SHP77 (cell line): ENCODE measurements at places on chromosomes 2 and 18.

- DNase-seq = no peak
Measured at GRCh38 chr18:75035928-75036327, 173.0 kb downstream of the PTGR3 start.

GRCh38 chr2:121709776-121710469 is 26.8 kb downstream of the NIFK start:
- DNase-seq = no peak

DNA sequence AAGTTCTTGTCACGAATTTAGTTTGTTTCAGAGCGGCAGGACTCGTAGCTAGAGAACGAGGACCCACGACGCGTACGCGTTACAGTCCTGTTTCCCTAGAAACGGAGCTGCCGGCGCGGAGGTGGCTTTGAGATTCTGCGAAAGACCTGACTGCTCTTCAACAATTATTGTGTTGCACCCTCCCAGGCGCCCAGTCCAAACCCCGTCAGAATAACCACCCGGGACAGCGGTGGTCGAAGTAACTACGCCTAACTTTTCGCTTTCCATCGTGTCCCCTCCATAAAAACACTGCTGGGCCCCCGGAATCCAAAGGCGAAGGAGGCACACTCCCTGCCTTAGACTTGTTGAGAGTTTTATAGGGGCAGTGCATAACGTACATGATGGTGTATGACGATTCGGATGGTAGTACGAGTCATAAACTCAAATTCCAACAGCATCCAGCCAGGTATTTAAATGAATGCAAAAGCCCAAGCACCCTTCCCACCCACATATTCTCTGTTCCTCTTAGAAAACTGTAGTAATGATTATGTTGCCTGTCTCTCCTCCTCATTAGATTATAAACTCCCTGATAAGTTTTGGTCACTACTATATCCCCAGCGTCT is 651 bp upstream of the STAM2 start:
- DNase-seq = no peak

DNA sequence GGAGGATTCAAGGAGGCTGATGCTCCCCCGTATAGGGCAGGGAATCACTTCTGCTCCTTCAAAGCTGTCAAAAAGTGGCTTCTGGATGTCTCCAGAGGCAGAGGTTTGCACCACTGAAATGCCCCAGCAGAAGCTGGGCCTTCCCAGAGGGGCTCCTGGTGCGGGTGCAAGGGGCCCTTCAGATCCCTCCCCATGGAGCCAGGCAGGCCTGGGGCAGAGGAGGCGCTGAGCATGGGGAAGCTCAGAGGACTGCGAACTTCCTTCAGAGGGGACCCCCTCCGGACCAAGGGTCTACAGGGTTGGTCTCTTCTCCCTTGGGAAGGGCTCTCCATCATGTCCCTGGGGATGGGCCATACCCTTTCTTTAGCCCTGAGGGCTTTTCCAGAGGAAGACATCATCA is 341.2 kb downstream of the DYSF start:
- no peak for DNase-seq

DNA sequence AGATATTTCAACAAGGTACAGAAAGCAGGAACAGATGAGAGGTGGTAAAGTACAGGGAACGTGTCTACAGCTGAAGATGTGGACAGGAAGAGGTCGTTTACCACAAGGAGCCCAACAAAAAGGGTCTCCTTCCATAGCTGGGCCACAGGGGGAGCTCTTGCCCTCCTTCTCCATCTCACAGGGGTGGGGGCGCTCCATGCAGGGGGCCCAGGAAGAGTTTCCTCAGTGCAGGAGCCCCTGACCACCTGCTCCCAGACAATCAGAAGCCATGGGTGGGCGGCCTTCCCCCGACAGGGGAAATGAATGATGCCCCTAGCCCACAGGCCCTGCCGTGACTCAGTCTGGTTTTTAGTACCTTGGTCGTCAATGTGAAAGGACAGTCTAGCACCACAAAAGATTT is 163.6 kb upstream of the ZNF516 start:
- peak; percentile 13 for DNase-seq

- no peak for DNase-seq
Measured at GRCh38 chr18:79515331-79515730, 119.6 kb downstream of the NFATC1 start.

DNA sequence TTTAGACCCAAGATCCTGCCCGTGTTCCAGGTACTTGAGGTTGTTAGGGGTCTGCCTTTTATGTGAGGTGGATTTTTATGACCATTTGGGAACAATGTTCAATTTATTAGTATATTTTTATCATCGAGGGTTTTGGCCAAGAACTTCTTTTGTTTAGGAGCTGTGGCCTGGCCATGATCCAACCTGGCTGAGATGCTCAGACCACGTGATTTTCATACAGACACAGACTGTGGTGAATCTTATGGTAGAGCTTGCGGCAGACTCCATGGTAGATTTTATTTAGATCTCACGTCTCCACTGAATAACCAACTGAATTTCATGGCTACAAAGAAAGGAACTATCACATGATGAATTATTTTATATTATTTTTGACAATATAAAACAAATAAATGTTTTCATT is 405.5 kb upstream of the VWC2L start:
- peak; percentile 1 for DNase-seq

- DNase-seq = no peak
Measured at GRCh38 chr18:56003009-56003719, 415.2 kb upstream of the TCF4 start.

DNA sequence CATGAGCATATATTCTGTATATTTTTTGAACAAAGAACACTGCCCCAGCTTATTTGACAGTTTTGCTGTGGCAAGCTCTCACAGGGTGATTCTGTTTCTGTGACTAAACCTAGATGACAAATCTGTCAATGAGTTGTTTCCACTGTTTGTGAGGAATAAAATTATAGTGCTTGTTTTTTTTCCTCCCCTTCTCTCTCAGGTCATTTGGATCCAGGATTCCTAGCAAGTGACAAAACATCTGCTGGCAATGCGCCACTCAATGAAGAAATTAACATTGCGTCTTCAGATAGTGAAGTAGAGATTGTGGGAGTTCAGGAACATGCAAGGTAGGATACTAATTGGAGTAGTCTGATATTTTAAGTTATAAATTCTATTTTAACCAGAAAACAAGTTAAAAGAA is 149.3 kb downstream of the HAUS1 start:
- DNase-seq = no peak

- DNase-seq = no peak
Measured at GRCh38 chr2:128486640-128487375, 168.1 kb upstream of the HS6ST1 start.

DNA sequence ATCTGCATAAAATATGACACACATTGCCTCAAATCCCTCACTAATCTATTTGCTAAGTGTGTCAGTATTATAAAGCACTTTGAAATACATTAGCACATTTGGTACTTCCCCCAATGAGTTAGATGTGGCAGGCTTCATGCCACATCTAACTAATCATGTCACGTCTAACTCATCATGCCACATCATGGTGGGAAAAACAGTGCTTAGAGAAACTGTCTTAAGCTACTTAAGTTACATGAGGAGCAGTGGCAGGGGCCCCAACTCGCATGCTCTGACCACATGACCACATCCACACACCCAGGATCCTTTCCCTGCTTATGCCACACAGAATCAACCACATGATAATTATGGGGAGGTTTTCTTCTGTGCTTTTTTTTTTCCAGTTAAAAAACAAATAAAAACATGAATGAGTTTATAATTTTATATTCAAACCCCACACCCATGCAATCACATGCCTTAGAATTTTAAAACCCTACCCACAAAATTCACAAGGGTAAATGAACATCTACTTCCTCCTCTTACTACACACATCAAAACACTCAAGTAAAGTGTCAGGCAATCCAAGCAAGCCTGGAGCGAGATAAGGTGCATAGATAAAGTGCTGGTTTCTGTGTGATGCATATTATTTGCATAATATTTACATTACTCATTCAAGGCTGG is 1.6 kb downstream of the ABCA12 start:
- no peak for DNase-seq

DNA sequence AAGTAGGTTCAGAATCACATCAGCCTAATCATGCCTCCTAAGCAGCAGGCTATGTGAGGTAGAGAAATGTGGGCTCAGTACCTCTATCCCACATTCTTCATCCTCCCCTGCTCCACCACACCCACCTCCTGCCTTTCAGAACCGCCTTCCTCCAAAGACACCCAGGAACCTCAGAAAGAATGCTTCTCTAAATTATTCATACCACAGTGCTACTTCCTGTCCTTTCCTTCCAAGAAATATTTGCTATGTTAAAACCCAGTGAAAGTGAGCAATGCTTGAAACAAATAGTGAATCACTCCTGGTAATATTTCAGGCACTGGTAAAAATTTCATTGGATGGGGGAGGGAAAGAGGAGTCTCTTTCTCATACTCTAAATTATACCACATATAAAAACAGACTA is 24.0 kb upstream of the CREB1 start:
- DNase-seq = no peak
